ENCODE measurements at places on chromosomes 5 and 9.

DNA sequence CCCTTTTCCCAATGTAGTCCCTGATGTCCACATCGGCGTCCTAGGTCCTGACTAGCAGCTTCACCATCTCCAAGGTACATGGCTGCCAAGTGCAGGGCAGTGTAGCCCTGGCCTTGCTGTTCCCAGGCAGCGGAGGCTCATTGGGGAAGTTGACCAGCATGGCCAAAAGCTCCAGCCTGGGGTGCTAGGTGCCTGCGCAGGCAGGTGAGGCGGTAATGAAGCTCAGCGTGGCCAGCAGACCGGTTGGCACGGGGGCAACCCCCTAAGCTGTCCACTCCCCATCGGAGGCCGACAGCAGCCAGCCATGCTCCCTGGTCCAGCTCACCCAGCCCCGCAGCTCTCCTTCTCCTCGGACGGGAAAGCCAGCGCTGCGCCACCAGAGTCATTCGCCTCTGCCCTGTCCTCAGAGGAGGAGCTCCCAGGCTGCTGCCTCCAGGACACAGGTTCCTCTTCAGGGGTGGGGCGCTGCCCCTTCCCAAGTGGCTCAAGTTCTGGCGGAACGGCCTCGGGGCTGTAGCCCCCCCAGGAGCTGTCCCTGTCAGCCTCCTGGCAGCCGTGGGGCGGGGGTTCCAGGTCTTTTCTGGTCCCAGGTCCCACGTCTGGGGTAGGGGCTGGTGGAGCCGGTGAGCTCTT is 1218.2 kb downstream of the FOXD4L5 start:
- DNase-seq: no peak

GRCh38 chr9:120289098-120289497 is 290.9 kb downstream of the CDK5RAP2 start:
- DNase-seq: no peak

- DNase-seq: no peak
Observed at GRCh38 chr9:100394032-100394695, 32.8 kb upstream of the MSANTD3 start.

GRCh38 chr9:123749580-123750202 is 180.2 kb downstream of the DENND1A start:
- DNase-seq: no peak

DNA sequence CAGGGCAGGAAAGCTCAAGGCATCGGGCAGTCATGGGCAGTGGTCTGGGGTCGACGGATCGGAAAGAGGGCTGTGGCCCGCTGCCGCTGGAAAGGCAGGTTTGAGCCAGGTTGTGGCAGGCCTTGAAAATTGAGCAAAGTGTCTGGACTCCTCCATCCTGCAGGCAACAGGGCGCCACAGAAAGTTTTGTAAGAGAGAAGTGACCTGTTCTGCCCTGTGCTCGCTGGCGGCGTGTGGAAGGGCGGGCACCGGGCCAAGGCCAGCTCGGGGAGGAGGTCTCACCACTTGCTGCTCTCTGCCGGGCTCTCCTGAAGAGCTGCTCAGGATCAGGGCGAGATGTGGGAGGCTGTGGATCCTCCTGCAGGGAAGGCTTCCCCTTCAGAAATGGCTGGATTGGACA is 41.4 kb upstream of the FAT2 start:
- DNase-seq: no peak

DNA sequence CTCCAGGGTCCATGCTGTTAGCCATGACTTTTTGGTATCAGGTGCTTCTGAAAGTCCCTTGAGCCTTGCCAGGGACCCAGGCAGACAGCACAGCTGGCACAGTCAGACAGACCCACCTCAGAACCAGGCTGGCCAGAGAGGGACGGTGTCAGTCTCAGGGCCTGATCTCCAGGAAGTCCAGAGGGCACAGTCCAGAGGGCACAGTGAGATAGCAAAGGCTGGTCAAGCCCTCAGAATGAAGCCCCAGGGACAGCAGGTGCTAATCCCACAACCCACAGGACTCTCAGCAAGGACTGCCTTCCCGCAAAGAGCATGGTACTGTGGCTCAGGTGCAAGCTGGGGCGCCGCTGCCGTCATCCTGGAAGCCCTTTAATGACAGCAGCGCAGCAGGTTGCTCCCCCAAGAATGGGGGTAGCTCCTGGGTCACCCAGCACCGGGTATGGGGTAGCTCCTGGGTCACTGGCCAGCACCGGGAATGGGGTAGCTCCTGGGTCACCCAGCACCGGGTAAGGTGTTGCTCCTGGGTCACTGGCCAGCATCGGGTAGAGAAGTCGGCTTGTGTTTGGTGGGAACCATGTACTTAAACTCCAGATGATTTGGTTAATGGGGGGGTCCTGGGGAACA is 105.6 kb upstream of the PHYKPL start:
- DNase-seq: no peak

DNA sequence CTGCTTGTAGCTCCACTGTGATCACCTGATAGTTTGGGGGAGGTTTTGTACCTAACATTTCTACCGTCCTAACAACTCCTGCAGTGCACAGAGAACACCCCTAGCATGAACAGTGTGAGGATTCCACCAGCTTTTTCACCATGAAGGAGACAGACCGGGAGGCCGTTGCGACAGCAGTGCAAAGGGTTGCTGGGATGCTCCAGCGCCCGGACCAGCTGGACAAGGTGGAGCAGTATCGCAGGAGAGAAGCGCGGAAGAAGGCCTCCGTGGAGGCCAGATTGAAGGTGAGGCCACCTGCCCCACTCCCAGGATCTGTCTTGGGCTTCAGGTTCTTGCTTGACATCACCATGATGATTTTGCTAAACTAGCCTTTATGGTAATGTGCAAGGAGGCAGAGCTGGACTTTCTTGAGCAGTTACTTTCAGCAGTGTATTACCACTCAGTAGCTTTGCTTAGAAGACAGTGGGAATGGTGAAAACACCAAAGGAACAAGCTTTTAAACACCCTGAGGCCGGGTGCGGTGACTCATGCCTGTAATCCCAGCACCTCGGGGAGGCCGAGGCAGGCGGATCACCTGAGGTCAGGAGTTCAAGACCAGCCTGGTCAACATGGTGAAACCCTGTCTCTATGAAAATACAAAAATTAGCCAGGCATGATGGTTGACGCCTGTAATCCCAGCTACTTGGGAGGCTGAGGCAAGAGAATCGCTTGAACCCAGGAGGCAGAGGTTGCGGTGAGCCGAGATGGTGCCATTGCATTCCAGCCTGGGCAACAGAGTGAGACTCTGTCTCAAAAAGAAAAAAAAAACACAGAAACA is 3.3 kb downstream of the EXOC3 start:
- no peak for DNase-seq

GRCh38 chr5:178538741-178539229 is 51.4 kb downstream of the COL23A1 start:
- DNase-seq: no peak

- DNase-seq: no peak
Observed at GRCh38 chr5:176577312-176578176, 28.4 kb downstream of the CDHR2 start.

GRCh38 chr5:122523776-122524175 is 211.7 kb downstream of the SNCAIP start:
- DNase-seq: no peak

DNA sequence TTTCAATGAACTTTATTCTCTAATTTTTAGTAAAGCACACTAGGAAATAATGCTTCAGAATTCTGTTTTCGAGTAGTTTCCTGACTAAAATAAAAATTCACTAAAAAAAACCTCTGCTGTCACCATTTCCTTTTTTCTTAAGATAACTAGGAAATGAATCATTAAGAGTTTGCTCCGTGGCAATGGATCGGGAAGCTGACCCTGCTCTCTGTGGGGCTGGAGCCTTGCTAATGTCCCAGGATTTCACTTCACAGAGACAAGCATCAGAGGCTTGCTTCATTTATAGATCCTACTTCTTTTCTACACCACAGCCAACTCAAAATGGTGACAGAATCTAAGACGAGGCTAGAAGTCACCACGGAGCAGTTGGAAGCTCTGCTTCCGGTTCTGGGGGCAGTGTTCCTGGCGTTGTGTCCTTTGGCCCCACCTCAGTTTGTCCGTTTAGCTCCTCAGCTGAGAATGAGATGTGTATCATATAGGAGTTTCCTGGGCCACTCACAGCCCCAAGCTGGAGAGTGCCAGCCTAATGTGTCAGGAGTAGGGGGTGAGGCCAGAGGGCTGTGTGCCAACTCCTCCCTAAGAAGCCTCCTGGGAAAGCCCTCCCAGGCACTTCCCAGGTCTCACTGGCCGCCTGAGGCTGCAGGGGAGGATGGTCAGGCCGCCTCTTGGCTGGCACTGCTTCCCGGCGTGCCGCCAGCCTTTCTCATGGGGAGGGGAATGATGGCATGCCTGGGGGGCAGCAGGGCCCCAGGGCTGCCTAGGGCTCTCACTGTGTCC is 19.6 kb downstream of the TENT4A start:
- DNase-seq: no peak

GRCh38 chr5:69502767-69503488 is 10.3 kb downstream of the OCLN start:
- DNase-seq: no peak

GRCh38 chr5:89735082-89735481 is 674.5 kb downstream of the CETN3 start:
- DNase-seq: no peak

DNA sequence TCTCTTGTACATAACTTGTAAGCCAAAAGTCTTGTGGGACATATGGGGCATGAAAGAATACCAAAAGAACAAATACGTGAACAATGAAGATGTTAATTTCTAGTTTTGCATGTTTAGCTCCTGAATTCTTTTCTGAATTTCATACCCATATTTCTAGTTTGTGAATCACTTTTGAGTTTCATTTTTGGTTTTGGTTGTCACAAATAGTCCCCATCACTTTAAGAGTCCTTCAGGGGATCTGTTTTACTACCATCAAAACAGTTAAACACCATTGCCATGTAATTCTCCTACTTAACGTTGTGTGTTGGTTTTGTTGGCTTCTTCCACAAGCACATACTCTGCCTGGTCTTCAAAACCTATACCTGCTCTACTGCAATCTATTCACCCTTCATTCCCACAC is 27.0 kb downstream of the VCAN start:
- DNase-seq: no peak

DNA sequence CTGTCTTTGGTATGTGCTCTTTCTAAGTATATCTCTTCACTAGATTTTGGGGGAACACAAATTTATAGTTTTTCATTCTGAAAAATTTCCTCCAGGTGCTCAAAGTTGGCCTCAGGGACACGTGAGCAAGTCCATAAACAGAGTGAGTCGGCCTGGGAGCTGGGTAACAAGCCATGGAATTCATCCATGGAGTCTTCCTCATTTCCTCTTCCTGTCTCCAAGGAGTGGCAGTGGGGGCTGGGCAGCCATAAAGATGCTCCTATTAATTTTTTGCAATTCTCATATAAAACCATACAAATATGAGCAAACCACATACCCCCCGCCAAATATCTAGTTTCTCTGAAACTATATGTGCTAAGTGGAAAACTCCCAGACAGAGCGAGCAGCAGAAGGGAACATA is 136.6 kb upstream of the OTULINL start:
- DNase-seq: no peak

GRCh38 chr5:11528720-11529119 is 375.5 kb downstream of the CTNND2 start:
- no peak for DNase-seq

DNA sequence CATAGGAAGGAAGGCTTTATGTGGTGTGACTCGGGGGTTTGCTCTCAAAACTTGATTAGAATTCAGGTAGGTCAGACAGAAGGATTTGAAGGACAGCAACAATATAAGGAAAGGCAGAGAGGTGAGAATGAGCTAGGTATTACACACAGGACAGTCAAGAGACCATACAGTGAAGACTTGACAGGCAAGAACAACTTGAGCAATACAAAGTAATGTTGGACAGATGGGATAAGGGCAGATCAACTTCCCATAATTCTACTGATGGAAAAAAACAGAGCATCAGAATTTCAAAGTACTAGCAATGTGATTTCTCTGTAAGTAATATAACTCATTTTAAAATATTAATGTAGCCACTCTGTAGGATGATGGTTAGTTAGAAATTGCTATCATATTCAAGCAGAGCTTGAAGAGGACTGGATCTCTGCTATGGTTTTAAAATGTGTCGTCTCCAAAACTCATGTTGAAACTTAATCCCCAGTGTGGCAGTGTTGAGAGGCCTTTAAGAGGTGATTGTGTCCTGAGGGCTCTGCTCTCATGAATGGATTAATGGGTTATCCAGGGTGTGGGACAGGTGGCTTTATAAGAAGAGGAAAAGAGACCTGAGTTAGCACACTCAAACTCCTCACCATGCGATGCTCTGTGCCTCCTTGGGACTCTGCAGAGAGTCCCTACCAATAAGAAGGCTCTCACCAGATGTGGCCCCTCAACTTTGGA is 22.4 kb upstream of the HOMER1 start:
- no peak for DNase-seq

DNA sequence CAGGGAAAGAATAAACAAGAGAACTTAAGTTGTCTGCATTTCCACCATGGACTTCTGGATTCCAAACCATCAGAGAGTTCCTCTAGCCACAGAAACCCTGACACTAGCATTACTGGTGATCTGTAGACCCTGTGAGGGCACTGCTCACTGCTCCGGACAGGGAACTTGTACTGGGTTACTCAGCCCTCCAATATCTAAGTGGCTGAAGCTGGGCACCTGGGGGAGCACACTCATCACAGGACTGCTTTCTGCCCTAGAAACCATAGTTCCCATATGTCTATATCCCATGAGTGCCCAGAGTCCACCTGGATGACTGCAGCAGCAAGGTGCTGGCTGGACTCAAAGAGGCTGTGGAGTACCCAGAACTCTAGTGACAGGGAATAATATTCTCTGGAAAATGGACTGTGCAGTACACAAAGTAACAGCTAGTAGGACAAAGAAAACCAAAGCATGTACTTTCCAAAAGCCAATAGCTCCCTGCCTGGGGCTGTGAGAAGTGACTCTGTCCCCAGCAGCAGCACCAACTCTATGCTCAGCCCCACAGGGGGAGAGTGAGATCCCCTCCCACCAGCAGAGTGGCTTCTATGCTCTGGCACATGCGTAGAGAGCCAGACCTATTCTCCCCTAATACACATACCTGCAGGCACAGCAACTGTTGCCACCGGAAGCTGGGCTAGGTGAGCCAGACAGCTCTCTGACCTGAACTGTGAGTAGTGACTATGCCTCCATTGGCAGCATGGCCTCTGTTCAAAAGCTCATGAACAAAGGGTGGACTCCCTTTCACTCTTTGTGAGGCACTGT is 472.9 kb upstream of the FTMT start:
- no peak for DNase-seq

GRCh38 chr9:87198716-87199115 is 251.4 kb upstream of the GAS1 start:
- DNase-seq: no peak

DNA sequence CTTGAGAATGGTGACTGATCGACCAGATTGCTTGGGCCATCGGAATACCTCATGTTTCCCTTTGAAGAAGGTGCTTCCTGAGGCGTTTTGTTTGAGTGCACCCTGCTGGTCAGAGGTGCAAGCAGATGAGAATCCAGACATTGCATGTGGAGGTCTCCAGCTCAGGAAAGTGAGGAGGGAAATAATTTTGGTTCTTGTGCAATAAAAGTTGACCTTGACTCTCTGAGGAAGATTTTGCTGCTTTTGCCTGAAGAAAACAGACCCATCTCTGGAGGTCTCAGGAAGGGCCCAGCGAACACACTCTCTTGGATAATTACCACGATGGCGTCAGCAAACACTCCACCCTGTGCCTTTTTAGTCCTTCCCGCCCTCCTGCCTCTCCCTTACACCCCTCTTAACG is 69.7 kb downstream of the GRAMD2B start:
- DNase-seq: no peak

Data from stimulated activated CD4-positive, alpha-beta T cell treated with anti-CD3 and anti-CD28 coated beads, Interleukin-2, amount 100 ng/mL, for 4 hours (primary cell).